ENCODE measurements at places on chromosomes 1 and 21.
A peak's percentile ranks its signal among the peaks of the same experiment; 100 is the strongest.

DNA sequence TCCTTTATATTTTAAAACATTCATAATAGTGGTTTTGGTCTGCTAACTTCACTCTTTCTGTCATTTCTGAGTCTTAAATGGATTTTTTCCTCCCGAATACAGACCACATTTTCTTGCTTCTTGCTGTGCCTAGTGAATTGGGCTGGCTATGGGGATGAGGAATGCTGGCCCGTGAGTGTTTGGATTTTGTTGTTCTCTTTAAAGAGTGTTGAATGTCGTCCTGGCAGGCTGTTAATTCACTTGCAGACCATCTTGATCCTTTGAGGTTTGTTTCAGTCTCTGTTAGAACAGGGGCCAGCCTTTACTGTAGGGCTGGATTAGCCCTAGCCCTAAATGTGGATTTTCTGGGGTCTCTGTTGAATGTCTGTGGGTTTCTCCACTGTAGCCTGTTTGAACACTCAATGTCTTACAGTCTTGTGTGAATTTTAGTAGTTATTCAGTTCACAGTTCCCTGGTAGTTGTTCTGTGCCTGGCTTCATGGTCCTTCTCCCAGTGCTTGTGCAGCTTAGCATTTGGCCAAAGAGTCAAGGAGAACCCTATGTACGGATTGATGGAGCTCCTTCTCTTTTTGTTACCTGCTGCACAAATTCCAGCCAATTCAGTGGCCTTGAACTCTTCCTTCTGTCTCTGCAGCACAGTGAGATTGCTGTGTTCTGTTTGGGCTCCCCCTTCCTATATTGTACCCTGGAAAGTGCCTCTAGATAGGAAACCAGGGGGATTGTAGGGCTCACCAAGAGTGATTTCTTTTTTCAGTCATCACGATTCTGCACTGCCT, 95.7 kb downstream of the DYRK1A start:
- no peak for DNase-seq

DNA sequence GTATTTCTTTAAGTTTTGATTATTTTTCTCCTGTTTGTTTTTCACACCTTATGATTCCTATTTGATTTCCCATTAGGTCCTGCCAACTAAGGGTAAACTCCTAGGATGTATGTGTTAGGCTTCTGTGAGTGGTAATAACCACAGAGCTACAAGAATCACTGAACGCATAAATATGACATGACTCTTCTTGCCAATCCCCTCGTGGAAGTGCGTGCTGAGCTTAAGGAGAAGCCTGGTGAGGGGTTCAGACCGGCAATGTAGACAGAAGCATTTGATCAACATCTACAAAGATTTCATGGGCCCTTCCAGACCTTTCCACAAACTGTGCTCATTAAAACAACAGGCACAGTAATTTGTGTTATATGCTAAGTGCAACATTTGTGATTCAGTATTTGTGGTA, 273.8 kb upstream of the SNX7 start:
- DNase-seq: no peak

- no peak for DNase-seq
Measured at GRCh38 chr1:165531021-165531420, 12.8 kb upstream of the LRRC52 start.

- DNase-seq: no peak
Measured at GRCh38 chr21:37136261-37136660, 63.2 kb downstream of the TTC3 start.

DNA sequence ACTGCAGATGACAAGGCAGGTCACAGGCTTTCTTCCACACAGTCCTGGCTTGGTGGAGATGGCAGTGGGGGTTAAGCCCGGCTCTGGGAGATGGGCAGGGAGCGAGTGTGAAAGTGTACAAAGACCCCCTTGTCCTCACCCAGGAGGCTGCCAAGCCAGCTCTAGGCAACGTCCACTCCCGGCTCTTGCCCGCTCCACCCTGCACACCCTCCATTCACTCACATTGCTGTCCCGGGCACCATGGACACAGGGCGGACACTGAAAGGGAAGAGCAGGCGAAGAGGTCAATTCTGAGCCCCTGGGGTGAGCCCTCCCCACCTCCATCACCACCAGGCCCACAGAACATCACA, 8.9 kb downstream of the COL16A1 start:
- no peak for DNase-seq

DNA sequence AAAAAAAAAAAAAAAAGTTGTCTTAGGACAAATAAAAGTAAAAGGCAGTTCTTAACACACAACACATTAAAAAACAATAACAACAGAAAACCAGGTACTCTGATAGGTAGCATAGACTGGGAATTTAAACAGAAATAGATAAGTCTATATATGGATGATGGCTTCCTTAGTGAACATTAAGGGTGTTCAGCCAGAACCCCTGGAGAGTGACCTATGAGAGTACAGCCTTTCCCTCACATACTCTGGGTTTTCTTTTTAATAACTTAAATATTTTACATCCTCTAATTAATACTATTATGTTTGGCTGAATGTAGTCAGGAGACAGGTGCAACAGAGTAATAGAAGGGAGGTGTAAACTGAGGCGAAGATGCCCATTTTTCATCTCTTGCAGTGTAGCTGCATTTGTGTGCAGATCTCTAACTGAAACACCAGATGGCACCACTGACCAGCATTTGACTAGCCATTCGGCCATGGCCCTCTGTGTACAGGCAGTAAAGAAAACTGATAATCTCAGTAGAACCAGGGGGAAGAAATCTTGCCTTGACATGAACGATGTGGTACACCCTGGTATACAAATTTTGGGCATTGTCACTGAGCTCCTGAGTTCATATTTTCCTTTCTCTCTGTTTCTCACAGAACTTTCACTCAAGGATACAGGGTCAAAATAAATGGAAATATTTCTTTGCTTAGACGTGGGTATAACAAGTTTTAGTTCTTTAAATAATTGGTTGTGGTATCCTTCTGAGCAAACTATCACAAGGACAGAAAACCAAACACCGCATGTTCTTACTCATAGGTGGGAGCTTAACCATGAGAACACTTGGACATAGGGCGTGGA, 7.6 kb downstream of the TTF2 start:
- peak; percentile 54 for DNase-seq

GRCh38 chr1:160130939-160131338, 15.4 kb downstream of the ATP1A2 start:
- DNase-seq: no peak

- DNase-seq: no peak
Measured at GRCh38 chr1:92968138-92969032, 7.1 kb upstream of the DIPK1A start.

- no peak for DNase-seq
Measured at GRCh38 chr1:28578696-28579218, 13.3 kb upstream of the RAB42 start.

DNA sequence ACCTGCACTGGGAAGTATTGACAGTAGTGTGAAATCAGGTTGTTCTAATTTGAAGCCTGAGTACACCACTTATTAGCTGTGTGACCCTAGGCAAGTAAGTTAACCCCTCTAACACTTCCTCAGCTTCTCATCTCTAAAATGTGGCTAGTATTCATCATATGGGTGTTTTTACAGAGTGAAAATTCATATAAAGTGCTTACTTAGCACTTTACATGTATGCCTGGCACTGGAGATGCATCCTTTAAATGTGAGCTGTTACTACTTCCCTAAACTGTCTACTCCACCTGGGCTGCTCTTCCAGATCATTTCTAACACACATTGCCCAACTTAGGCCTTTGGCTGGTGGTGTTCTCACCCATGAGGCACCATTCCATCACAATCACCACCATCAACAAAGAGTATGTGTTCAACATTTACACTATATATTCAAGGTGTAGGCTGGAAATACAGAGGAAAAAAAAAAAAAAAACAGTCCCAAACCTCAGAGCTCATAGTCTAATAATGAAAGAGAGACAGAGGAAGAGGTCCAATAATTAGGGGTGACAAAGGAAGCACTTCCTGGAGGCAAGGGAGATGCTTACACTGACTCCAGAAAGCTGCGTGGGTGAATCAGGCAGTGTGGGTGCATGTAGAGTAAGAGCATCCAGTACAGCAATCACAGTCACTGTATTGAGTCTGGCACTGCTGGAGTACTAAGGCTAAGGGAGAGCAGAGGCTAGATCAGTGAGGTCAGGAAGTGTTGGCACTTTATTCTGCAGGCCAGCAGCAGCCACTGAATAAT, 3.6 kb downstream of the STX6 start:
- DNase-seq: no peak

GRCh38 chr1:203351037-203351625, at the start of gene FMOD:
Gene FMOD (minus strand): TSS chr1:203351122. CDS start chr1:203348270, 2,852 bp downstream.
- DNase-seq: peak; percentile 85

- DNase-seq: no peak
Measured at GRCh38 chr1:112981426-112981825, 25.4 kb upstream of the SLC16A1 start.

GRCh38 chr1:29812408-29813135, 576.2 kb downstream of the PTPRU start:
- DNase-seq: no peak

DNA sequence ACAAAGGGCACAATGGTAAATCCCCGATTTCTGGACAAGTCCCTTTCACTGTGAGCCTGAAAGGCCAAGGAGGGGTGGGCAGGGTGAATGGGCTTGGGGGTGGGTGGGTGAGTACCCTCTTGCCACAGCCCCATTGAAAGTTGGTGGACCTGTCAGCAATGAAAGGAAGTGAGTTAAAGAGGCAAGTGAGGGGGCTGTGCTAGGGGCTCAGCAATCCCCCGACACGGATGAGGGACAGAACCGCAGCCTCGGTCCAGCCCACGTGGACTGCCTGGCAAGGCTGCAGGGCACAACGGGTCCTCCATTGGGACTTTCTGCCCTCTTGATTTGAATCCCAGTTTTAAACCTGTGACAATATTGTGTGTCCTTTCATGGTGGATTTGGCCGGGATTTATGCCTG, 255.3 kb downstream of the FOXD2 start:
- DNase-seq: no peak

- DNase-seq: no peak
Measured at GRCh38 chr1:54558434-54559030, 10.5 kb downstream of the ACOT11 start.

- no peak for DNase-seq
Measured at GRCh38 chr1:4678066-4678717, 23.8 kb downstream of the AJAP1 start.

DNA sequence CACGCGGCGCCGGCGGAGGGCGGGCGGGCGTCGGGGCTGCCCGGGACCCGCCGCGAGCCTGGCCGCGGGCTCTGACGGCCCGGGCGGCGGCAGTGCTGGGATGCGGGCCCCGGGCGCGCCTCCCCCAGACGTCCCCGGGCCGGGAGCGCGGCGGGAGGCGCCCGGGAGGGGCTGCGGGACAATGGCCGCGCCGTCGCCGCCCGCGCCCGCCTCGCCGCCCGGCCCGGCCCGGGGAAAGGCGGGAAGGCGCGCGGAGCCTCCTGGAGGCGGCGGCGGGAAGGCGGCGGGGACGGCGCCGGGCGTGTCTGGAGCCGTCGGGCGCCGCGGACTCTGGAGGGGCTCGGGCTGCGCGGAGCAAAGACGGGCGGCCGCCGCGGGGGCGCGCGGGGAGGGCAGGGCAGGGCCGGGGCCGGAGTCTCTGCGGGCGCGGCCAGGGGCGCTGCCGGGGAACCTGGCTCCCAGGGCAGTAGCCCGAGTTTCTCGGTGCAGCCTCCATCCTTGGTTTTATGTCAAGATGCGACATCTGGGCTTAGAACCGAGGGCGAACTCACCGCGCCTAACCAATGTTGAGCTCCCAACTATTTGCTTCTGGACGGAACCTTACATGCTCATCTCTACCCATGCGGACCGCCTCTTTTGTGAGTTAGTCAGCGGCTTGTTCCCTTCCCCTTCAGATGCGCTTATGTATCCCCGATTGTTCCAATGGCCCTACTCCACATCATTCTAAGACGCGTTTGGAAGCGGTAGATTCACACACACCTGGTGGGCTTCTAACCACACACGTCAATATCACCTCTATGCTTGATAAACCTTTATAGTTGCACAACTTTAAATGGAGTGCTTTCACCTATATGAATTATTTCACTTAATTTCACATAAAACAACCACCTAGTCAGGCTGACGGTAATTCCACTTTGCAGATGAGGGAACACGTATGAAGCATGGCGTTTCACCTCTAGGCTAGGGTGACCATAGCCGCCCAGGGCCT, 651 bp downstream of the ZBTB8A start:
- DNase-seq: peak; percentile 31

DNA sequence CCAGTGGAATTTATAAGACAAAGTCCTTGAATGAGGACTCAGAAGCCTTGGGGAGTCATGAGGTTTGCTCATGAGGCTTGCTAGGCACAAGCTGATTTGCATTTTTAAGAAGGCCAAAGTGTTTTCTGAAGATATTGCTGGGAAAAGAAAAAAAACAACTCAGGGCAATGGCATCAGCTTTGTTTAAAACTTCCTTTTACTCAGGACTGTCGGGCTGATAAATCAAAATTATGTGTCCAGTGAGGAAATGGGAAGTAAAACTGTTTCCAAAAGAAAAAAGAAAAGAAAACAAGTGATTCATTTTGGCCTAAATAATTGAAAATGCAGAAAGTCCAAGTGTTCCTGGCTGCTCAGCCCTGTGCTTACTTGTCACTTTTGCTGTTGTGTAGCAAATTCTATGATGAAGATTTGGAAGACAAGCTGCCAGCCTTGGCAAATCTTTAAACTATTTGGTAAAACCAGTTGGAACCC, 282.4 kb downstream of the HLX start:
- DNase-seq: no peak
